ENCODE measurements at places on chromosomes 16 and 17.

- no peak for DNase-seq
These were observed 8.1 kb upstream of the KREMEN2 start for GRCh38 chr16:2955779-2956578.

DNA sequence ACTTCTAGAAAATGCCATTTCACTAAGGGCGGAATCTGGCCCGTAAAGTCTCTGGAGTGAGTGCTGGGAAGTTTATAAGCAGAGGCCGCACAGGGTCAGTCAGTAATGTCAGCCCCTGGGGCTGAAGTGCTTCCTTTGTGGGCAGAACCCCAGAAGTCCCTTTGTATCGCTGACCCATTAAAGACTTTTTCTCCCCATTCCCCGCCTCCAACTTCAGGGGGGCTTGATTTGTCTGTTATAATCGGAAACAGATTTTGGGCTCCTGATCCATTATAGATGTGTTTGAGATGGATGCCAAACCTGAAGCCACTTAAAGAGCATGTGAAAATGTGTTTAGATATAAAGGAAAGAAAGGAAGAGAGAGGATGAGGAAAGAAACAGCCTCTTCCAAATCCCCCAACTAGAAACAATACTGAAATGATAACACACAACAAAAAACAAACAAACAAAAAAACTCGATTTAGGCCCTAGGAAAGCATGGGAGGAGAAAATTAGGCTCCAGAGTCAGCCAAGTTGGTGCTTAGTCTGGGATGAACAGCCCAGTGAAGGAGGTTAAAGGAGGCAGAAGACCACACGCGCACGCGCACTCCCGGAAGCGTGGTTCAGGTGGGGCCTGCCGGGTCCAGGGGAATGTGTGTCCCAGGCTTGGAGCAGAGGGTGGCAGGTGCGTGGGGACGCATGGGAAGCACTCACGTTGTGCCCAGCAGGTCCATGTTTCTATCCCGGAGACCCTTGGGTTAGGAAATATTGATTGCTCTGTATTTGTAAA, 27.1 kb downstream of the MSI2 start:
- no peak for DNase-seq

- DNase-seq = no peak
These were observed 9.5 kb downstream of the UTS2R start for GRCh38 chr17:82380860-82381702.

DNA sequence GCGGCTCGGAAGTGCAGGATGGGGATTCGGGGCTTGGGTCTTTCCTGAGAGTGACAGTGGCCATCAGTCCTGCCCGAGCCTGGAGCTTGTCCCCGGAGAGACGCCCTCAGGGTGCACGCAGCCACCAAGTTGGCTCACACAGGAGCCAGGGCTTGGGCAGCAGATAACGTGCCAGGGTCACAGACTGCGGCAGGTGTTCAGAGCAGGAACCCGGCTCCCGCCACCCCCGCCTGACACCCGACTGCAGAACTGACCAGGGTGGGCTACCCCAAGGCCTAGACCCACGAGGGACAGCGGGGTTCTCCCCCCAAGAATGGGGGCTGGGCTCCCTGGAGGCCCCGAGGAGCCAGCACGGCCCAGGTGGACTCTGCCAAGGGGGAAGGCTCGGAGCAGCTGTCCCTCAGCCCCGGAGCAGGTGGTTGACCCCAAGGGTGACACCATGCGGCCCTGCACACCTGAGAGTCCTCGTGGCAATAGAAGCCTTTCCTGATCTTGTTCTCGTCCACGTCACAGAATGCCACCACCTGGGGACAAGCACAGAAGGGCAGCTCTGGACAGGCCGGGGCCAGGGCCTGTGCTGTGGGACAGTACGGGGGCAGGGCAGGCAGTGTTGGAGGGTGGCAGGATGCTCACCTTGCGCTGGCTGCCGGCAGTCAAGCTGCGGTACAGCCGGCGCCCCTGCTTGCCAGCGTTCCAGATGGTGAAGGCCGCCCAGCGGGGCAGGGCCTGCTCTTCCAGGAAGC, 117.1 kb upstream of the ZNF750 start:
- peak; percentile 66 for DNase-seq
